ENCODE measurements at places on chromosomes 1 and 21.

DNA sequence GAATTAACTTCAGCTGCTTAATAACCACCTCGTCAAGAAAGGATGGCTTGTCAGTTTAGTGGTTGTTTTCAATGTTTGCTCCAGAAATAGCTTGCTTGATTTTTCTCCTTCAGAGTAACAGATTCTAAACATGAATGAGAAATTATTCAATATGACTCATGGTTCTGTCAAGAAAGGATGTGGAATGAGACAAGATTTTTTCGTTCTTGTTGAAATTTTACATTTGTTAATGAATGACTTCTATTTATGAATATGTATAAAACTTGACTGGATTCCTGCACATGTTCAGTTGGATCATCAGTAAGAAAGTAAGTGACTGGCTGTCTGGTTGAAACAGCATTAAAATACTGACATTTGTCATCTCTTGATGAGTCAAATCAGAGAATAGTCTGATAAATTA is 38.3 kb downstream of the IFI44 start:
- no peak for DNase-seq

DNA sequence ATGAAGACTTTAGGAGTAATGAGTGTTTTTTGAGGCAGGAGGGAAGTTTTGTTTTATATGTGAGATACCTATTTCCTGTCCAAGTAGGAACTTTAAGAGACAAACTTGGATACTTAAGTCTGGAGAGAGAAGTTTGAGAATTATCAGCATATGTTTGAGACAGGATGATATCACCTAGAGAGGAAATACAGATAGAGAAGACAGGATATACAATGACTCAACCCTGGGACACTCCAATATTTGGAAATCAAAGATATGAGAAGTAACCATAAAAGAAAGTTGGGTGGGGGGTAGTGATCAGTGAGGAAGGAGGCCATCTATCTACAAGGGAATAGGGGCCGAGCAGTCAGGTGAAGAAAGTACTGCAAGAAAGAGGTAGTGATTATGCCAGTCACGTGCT is 6.5 kb downstream of the LCE7A start:
- no peak for DNase-seq

DNA sequence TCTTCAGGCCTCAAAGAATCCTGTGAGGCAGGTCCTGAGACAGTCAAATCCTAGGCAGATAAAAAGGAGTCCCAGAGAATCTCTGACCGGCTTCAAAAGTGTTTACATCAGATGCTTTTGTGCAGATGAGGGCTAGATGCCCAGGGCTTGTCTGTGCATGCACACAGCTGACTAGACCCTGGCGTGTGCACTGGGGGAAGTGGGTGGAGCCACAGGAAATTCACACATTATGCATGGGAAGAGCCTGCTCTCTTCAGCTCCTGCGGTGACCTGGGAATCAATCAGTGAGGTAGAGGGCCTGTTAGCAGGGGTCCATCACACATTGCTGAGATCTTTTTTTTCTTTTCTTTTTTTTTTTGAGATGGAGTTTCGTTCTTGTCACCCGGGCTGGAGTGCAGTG is 36.6 kb upstream of the NHLH2 start:
- DNase-seq = no peak

- DNase-seq = peak; percentile 29
These were observed 245.4 kb downstream of the KCNJ6 start for GRCh38 chr21:37670883-37671282.

GRCh38 chr21:27590271-27590670 is 623.4 kb upstream of the ADAMTS5 start:
- DNase-seq = peak; percentile 87

- DNase-seq = no peak
These were observed 249.2 kb upstream of the KIAA0040 start for GRCh38 chr1:175441791-175442190.

DNA sequence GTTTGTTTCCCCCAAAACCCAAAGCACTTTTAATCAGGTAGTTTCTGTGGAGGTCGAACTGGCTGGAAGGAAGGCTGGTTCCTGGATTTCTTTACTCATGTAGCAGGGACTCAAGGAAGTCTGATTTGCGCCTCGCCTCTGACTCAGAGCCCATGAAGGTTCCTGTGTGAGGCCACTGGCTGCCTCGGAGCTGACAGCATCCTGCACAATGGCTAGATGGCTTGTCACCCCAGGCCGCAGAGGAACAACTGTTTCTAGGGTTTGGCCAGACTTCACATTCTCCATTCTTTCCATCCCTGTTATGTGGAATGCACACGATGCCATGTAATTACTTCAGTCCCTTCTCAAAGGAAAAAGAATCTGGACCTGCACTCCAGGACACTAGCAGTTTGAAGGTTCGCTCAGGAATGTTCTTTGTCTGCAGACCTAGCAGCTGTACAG is 39.1 kb upstream of the PRSS38 start:
- no peak for DNase-seq

DNA sequence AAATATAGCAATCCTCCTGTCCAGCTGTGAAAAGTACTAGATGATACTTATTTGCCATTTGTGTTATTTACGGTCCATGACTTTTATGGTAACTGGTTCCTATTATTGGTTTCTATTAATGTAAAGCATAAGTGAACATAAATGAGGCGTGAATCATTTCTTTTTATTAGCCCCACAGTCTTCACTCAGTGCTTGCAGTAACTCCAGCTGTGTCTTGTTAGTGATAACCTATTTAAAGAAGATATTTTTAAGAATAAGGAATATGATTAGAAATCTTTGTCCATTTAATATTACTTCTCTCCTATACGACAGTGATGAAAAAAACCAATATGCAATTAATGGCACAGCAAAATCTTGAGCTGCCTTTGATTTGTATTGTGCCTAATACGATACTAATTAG is 149.9 kb downstream of the SPATA17 start:
- DNase-seq = no peak
